Muscle of back (tissue), 13 donors: ENCODE measurements at places on chromosomes 16 and 17. TPM values are rescaled to one million over a fixed set of nuclear protein-coding genes. Genes with fewer than 3 reads are reported as not detected.

- peak; percentile 43 for DNase-seq
These were observed 27.2 kb upstream of the SKAP1 start for GRCh38 chr17:48457080-48457836.

DNA sequence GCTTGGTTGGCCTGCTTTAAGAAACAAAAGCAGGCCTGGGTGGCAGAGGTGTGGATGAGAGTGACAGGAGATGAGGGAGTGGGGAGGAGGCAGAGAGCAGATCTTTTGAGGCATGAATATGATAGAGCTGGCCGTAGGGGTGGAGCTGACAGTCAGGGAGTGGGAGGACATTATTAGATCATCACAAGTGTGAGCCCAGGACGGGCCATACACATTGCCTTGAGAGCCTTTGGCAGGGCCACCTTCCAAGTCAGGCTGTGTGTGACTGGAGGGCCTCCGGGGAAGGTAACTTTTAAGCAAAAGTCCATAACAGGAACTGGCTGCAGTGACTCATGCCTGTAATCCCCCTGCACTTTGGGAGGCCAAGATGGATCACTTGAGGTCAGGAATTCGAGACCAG, 26.3 kb downstream of the GINS3 start:
- DNase-seq, result peak; percentile 19

DNA sequence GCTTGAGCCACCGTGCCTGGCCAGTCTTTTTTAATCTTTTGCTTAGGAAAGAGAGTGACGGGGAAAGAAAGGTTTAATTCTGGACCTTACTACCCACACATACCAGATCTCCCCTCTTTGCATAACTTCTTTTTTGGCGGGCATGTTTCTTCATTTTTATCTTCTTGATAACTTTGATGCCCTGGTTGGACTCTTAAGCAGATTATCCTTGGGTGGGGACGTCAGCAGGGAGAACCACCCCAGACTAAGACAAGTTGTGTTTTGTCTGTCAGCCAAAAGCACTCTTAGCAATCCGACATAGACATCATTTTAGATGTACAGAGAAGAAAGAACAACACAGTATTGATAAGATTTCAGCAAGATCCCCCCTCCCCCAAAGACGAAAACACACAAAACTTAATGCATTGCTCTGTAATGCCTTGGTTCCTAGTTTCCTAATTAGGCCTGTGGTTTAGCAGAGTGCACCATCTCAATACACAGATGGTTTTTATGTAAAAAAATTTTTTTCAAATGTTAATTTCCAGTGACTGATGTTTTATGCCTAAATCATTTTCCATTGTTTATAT, 99.9 kb downstream of the MSI2 start:
- DNase-seq, result no peak

- DNase-seq, result no peak
These were observed 40.1 kb downstream of the KLHDC4 start for GRCh38 chr16:87725596-87726235.

DNA sequence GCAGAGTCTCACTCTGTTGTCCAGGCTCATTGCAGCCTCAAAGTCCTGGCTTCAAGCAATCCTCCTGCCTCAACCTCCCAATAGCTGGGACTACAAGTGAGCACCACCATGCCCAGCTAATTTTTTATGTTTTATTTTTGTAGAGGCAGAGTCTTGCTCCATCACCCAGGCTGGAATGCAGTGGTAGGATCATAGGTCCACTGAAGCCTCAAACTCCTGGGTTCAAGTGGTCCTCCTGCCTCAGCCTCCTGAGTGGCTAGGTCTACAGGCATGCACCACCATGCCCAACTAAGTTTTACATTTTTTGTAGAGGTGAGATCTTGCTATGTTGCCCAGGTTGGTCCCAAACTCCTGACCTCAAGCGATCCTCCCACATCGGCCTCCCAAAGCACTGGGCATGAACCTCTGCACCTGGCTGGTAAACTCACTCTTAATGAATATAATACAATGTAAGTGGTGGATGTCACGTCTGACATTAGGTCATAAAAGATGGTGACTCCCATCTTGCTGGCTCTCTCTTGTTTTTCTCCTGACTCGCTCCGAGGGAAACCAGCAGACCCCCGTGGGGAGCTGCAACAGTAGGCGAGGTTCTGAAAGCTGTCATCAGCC, 126.2 kb downstream of the IRX3 start:
- no peak for DNase-seq

The CHST5 gene
- polyA plus RNA-seq, result 0.15 TPM

DNA sequence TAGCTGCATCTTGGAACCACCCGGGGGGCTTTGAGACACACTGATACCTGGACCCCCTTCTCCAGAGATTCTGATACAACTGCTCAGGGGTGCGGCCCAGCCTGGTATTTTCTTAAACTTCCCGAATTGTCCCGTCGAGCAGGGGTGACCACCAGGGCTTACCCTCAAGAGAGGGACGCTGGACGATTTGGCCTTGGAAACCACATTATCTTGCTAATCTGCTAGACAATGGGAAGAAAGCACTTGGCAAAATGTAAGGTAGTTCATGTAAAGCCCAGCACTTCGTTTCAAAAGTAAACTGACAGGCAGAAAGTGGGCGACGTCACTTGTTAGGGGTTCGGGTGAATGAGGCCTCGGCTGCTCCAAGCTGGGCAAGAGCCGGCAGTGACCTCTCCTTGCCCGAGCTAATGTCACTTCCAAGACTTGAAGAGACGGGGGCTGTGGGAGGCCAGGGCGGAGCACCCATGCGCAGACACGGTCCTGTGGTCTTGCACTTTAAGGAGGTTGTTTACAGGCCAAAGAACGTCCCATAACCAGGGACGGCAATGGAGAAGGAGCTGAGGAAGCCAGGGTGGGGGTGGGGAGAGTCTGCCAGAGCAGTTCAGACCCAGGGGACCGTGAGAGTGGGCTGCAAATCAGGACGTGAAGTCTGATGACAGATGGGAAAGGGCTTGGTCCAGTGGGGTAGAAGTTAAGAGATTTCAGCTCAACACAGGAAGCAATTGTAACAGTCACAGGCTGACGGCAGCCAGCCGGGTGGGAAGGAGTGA, 152.7 kb upstream of the GSE1 start:
- peak; percentile 75 for DNase-seq

The RASL10B gene
- polyA plus RNA-seq, result 3.5 TPM

The NLRC3 gene
- polyA plus RNA-seq, result 0.82 TPM

- no peak for DNase-seq
These were observed 3.3 kb downstream of the HOXB1 start for GRCh38 chr17:48527547-48527932.

- peak; percentile 41 for DNase-seq
These were observed 107.6 kb downstream of the ZNF423 start for GRCh38 chr16:49748322-49748721.

DNA sequence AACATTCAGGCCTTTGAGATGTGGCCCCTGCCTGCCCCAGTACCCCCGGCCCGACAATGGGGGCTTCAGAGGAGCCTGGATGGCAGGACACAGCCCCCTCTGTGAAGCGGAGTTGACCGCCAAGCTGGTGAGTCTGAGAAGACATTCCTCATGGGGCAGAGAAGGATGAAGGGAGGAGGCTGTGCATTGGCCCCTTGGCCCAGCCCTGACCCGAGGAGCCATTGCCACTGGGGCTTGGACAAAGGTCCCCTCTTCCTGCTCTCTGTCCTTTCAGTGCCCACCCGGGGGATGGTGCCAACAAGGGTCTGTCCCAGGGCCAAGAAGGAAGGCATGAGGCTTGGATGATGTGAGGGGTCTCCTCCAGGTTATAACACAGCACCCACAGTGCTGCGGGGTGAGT, 30.9 kb upstream of the PHB1 start:
- no peak for DNase-seq

DNA sequence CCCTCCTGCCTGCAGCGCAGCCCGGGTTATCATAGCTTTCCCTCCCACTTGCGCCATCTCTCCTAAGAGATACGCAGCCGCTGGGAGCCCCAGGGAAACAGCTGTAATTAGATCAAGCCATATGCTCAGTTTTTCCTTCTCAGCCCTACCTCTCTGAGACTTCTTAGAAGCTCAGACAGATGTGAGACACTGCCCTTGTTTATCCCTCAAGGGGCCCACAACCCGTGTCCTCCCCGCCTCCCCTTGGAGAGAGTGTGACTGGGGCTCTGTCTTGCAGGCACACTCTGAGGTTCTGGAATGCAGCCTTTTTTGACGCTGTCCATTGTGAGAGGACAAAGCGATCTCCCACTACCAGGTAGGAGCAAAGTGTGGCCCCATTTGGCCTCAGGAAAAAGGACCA, 31.2 kb downstream of the CIBAR2 start:
- no peak for DNase-seq

The TP53TG3C gene
- polyA plus RNA-seq, result not detected

The FKBP10 gene
- 128 TPM for polyA plus RNA-seq

DNA sequence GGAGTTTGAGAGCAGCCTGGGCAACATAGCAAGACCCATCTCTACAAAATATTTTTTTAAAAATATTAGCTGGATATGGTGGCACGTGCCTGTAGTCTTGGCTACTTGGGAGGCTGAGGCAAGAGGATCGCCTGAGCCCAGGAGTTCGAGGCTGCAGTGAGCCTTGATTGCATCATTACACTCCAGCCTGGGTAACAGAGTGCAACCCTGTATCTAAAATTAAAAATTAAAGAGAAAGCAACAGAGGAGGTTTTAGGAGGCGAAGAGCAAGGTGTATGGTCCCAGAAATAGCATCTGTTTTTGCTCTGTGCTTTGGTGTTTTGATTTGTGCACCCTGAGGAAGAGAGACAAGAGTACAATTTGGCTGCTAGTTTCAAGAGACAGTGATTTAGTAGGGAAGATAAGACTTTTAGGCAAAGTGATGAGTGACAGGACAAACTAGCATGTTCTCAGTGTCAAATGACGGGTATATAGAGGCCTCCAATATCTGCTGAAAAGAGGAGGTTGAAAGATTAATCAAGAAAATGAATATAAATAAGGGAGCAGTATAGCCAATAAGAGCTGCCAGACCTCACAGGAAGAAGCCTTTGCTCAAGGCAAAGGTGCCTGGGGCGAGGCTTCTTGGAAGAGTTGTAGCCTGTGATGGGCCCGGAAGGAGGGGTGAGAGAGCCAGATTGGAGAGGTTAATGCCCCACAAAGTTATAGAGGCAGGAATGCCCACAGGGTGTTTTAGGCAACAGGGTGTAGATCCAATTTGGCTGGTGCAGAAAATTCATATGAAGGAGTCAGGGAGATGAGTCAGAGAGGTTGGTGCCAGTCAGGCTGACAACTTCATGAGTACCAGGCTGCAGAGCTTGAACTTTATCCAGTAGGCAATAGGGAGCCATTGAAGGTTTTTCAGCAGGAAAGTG, 11.4 kb downstream of the HLF start:
- no peak for DNase-seq

GRCh38 chr16:27364493-27365141, 37.4 kb upstream of the IL21R start:
- no peak for DNase-seq

DNA sequence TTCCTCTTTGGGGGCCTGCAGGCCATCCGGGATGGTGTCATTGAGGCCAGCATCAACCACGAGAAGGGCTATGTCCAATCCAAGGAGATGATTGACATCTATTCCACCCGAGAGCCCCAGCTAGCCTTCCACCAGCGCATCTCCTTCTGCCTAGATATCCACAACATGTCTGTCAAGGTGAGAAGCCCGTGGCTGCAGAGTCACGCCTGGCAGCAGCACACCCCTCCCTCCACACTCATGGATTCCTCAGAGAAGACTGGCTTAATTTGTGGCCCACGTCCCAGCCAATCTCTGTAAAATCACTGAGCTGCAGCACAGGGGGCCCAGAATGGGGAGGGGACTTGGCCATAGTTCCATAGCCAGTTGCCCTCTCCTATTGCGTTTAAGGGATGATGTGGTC, 15.6 kb downstream of the PSMD3 start:
- DNase-seq, result no peak

The DCTPP1 gene
- 31.5 TPM for polyA plus RNA-seq

- no peak for DNase-seq
These were observed 208.9 kb upstream of the CHMP6 start for GRCh38 chr17:80782536-80783427.

DNA sequence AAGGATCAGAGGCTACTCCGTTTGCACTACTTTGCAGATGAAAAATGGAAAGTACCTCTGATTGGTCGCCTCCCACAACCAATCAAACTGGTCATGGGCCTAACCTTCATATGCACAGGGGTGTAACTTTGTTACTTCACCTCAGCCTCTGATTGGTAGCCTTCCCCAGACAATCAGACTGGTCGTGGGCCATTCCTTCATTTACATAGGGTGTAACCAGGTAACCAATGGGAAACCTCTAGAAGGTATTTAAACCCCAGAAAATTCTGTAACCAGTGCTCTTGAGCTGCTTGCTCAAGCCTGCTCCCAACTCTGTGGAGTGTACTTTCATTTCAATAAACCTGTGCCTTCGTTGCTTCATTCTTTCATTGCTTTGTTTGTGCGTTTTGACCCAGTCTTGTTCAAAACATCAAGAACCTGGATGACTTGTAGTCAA, 39.2 kb upstream of the USP22 start:
- DNase-seq, result no peak

The TMEM88 gene
- polyA plus RNA-seq, result 19.8 TPM

GRCh38 chr17:49315551-49316257, 46.3 kb downstream of the ZNF652 start:
- peak; percentile 73 for DNase-seq

DNA sequence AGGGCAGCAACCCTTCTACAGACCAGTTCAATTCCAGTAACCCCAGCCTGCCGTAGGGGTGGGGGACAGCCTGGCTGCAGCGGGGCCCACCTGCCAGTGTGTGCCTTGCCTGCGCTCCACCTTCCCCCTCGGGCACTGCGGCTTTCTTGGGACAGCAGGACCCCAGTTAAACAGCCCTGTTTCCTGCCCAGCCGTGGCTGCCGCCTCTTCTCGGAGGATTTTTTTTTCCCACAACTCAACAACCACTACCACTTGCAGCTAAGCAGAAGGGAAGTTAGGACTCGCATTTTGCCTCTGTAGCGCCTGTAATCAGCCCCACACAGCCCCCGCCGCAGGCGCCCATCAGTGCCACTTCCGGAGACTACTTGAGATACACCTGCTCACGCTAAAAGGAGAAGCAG, 76.1 kb downstream of the RAI1 start:
- DNase-seq, result no peak

The SULT1A1 gene
- polyA plus RNA-seq, result 12.2 TPM

DNA sequence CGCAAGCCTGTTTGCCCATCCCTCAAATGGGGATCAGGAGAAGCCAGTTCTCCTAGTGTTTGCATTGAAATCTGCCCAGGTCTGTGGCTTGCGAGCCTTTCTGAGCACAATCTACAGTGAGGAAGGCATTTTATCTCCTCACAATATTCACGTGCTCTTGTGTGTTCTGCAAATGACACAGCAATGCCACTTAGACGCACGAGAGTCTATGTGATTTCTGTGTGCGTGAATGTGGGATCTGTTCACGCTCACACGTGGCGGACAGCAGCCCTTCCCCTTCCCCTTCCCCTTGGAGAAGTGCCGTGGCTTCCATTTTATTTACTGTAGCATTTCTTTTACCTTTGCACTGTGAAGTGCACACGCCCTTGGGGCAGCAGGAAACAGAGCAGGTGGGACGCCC, 17.7 kb upstream of the CBFA2T3 start:
- DNase-seq, result no peak

GRCh38 chr16:54488729-54489128, 202.1 kb upstream of the IRX3 start:
- DNase-seq, result no peak
